ENCODE measurements at places on chromosomes 2 and 18.

DNA sequence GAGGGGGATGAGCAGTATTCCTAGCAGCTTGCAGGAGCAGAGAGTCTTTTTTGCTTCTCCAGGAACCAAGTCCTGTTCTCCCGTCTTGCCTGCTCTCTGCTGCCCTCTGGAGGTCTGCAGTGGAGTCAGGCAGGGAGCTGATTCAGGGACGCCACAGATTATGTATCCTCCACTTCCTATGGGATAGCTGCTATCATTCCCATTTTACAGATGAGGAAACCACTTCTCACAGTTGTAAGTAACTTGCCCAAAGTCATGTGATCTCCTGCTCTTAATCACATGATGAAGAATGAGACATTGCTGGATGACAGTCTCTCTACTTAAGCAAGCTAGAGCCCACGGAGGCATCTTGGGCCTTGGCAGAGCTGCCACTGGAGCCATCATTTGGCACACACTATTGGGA is 8.3 kb downstream of the SLC4A5 start:
- peak; percentile 74 for DNase-seq

- DNase-seq = no peak
Measured at GRCh38 chr2:241363426-241363825, 7.3 kb downstream of the FARP2 start.

DNA sequence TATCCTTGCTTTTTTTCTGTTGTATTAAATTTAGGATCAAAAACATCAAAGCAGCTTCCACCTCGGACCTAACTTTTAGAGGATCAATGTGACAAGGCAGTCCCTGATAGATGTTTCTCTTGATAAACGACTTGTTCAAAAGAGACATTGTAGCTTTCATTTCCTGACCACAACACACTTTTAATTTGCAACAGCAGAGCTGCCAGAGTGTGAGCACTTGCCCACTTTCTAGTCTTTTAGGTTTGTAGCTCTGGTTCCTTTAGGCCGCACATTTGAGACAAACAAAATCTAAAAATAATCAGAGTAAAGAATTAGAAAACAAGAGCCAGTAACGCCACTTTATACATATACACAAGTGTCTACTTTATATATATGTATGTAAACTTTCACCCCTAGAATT is 3.1 kb downstream of the FIGN start:
- DNase-seq = no peak

GRCh38 chr2:78648558-78648957 is 376.9 kb upstream of the REG3G start:
- no peak for DNase-seq

- no peak for DNase-seq
Measured at GRCh38 chr18:50816419-50817166, 3.2 kb downstream of the MRO start.

DNA sequence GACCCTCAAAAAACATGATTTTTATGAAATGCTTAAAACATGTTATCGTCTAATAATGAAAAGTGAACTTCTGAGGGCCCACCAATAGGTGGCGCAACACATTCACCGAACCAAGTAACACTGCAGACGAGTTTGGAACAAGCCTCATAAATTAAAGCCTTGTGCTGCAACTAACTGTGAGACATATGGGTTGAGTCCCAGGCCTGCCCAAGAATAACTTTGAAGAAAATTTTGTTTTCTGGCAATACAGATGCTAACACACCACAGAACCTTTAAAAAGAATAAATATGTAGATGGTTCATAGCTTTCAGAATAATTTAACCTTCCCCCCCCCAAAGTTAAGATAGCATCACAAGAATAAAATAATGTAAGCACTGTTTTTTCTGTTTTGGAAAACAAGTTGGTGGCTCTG is 285.9 kb downstream of the RNF144A start:
- DNase-seq = peak; percentile 38

GRCh38 chr2:39380525-39381150 is 56.4 kb downstream of the MAP4K3 start:
- DNase-seq = no peak

DNA sequence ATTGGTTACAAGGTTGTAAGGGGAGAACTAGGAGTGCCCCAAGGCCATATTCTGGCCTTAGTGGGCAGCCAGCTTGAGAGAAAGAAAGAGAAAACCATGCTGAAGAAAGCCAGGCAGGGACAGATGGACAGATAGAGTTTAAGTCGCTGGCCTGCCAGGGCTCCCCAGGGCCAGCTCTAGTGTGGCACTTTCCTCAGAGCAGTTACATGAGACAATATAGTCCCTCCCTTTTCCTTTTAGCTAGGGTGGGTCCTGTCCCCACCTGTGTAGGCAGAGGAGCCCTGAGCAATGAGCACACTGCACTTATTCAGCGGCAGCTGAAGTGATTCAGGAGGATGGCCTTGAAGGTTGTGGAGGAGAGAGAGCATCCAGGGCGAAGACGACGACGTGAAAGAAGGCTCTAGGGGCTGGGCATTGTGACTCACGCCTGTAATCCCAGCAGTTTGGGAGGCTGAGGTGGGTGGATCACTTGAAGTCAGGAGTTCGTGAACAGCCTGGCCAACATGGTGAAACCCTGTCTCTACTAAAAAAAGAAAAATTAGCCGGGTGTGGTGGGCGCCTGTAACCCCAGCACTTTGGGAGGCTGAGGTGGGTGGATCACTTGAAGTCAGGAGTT is 152.0 kb upstream of the SLC1A4 start:
- no peak for DNase-seq

DNA sequence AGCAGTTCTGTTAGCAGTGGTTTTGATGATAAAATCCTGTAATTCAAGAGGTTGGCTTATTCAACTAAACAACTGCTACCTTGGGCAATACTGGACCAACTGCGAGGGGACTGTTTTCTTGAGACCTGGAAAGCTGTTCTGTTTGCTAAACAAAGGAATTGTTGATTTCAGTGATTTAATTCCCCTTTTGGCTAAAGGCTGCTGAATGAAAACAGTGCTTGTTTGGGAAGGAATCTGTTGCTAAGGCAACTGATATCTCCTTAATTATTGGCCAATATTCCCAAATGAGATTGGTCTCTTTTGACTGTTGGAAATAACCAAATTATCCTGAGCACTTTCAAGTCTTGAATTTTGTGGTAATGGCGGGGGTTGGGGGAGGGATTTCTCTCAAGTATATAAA is 136.8 kb downstream of the CAMKMT start:
- DNase-seq = no peak

GRCh38 chr2:189756311-189756952 is 6.2 kb downstream of the OSGEPL1 start:
- DNase-seq = no peak

DNA sequence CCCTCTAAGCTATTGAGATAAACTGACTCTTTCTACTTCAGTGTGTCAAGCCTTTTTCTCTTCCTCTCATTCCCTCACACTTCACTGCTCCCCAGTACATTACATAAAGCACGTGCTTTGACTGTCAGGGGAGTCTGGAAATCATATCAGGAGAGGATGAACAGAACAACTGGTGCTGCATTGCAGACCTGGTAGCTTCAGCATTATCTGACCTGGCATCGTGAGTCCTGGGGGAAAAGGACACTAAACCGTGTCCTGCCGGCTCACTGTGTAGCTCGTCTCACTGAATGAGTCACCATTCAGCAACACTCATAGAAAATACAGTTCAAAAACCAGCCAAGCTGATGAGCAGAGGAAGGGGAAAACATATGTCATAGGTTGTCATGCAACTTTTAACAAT is 108.5 kb upstream of the UNC80 start:
- DNase-seq = no peak

- DNase-seq = no peak
Measured at GRCh38 chr2:83103613-83104012, 1355.5 kb downstream of the SUCLG1 start.

DNA sequence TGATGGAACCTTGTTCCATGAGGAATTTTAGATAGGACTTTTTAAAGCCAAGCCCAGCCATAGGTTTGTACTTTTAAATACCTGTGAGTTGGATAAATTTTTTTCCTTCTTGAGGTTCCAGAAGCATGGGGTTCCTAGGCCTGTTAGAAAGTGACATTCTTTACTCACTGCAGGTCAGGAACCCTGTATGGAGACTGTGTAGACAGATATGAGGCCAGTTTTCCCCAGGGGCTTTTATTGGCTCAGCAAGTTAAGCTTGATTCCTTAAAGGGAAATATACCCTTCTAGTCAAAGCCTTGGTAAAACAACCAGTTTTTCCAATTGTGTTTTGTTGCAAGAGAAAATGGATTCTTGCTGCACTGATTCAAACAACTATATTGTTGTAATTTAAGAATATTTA is 38.4 kb upstream of the GMCL1 start:
- DNase-seq = no peak

DNA sequence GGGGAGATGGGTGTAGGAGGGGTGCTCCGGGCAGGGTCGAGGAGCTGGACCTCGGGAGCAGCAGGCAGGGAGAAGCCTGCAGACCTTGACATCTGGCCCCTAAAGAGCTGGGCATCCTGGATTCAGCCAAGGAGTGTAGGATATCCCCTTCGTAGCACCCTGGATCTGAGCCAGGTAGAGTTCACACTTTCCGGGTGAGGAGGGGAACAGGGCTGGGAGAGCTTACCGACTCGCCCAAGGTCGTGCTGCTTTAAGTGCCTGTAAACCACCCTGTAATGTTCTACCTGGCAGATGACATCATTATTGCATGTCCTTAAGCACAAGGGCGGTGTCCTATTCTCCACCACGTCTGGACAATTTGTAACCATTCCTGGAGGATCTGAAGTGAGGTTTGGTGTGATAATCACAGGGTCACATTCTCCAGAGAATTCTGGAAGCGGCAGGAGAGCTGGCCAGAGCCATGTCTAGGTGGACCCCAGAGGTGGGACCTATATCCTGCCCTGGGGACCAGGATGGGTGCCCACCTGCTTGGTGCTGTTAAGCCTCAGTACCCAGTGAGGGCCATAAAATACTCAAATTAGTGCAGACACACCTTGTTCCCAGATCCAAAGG is 14.6 kb downstream of the ITM2C start:
- DNase-seq = no peak

GRCh38 chr2:36951027-36951518 is 15.3 kb downstream of the STRN start:
- DNase-seq = no peak

- no peak for DNase-seq
Measured at GRCh38 chr2:127096280-127096679, 10.7 kb downstream of the BIN1 start.

DNA sequence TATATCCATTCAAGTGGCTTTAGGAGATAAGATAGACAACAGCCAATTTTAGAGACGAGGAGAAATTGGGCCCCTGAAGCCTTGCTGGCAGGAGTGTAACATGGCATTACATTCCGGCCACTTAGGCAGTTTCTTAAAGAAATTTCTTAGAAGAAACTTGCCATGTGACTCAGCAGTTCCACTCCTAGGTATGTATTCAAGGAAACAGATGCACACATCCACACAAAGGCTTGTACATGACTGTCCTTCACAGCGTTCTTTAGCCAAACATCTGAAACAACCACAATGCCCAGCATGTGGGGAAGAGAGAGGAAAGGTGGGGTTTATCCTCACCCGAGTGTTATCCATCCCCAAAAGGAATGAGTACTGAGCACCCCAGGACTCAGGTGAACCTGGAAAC is 107.1 kb downstream of the NFATC1 start:
- peak; percentile 57 for DNase-seq

GRCh38 chr2:221529177-221529942 is 42.7 kb downstream of the EPHA4 start:
- DNase-seq = no peak

- no peak for DNase-seq
Measured at GRCh38 chr2:234259440-234259839, 208.9 kb downstream of the SPP2 start.

All from hematopoietic multipotent progenitor cell treated with erythropoietin and hydrocortisone succinate and interleukin-3 and kit ligand, for 17 days (in vitro differentiated cells).